ENCODE measurements at places on chromosomes 11 and 22.

- DNase-seq: no peak
Measured at GRCh38 chr11:102792604-102793003, 5.4 kb downstream of the MMP1 start.

DNA sequence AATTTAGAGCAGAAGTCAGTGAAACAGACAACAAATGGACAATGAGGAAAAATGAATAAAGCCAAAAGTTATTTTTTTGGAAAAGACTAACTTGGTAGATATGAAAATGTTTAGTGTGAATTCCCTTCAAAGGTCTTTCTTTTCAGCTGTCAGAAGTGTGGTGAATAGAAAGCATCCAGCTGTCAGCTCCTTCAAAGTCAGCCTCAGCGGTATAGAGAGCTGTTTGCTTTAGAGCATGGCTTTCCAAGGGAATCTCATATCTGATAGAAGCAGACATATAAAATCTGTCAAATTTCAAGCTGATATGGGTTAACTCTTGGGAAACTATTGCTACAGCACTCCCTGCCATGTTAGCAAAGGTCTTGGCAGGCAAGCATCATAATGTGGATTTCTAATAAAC, 309.3 kb downstream of the CASP12 start:
- DNase-seq: no peak

GRCh38 chr11:62601122-62601371, 618 bp downstream of the MTA2 start:
- DNase-seq: no peak

- no peak for DNase-seq
Measured at GRCh38 chr11:75465701-75466531, 32.9 kb upstream of the KLHL35 start.

GRCh38 chr11:3989921-3990290, 104.7 kb upstream of the RRM1 start:
- DNase-seq: no peak

- DNase-seq: no peak
Measured at GRCh38 chr11:28098257-28098656, 9.7 kb downstream of the KIF18A start.

GRCh38 chr22:19776433-19777031, 16.0 kb downstream of the TBX1 start:
- DNase-seq: no peak

- DNase-seq: no peak
Measured at GRCh38 chr11:75571625-75572024, 9.6 kb downstream of the SERPINH1 start.

- DNase-seq: no peak
Measured at GRCh38 chr22:50218996-50219727, 18.4 kb downstream of the SELENOO start.

- DNase-seq: no peak
Measured at GRCh38 chr11:704228-704674, 1.8 kb upstream of the EPS8L2 start.

- no peak for DNase-seq
Measured at GRCh38 chr11:80925321-80925720, 1484.5 kb upstream of the TENM4 start.

GRCh38 chr11:116360221-116360941, 412.4 kb downstream of the BUD13 start:
- DNase-seq: no peak
